Lower leg skin (tissue), 4 donors: ENCODE measurements at places on chromosomes 5 and 9.

DNA sequence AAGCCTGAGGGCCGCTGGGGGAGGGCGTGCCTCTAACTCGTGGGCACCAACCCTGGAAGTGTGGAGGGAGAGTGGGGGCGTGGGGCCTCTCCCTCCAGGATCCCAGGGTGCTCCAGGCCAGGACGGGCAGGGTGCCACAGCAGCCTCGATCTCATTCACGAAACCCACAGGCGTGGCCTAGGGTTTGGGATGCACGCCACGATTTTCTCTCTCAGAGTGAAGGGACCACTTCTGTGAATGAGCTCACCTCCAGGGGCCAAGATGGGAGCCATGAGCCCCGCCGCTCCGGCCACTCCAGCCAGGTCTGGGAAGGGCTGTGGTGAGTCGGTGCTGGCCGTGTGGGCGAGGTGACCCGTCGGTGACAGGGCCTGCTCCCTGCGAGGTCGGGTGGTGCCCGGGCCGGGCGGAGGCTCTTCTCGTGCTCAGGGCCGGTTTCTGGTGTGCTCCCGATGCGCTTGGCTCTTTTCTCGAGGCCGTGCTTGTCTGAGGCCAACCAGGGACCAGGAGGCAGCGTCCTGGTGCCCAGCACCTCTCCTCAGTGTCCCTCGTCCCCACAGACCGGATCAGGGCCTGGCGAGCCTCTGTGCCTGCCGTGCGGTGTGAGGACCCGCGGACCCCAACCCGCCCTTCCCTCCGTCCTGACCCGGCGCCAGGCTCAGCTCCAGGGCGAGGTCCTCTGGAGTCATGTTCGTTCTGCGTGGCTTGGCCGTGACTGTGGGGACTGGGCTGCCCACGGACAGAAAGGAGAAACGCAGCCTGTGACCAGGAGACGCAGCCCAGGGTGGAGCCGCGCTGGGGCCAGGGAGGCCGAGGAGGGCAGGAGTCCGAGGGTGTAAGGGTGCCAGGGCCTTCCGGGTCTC, 31.0 kb downstream of the TPPP start:
- no peak for DNase-seq

- no peak for DNase-seq
These were observed 30.1 kb downstream of the QRFP start for GRCh38 chr9:130866474-130866965.

DNA sequence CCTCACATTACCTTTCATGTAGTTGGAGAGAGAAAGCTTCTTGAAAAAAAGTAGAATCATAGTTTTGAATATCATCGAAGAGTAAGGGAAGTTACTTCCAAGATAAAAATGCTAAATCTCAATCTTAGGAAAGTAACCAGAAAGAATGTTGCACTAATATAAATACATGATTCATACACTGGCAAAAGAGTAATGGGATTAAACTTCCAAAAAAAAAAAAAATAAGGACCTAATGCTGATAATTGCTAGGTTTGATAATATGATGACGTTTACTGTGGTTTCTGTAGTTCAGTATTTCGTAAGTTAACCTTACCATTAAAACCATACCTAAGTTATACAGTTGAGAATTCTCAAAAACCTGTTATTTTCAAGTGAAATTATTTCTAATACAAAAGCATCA, 573.8 kb upstream of the CDH9 start:
- DNase-seq = no peak

DNA sequence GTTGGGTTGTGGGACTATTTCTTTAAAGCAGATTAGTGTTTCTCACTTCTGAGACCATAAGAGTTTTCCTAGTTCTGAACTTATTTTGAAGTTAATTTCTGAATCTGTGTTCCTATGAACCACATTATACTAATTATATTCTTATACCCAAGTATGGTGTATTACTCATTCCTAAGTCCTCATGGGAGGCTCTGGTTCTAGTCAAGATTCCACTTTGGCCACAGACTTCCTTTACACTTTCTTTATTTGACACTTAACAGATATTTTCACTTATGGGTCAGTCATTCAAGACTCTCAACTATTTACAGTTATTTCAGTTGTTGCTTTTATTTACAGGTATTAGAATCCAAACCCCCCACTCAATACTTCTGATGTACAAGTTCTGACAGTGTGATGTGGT, 937.2 kb upstream of the TYRP1 start:
- no peak for DNase-seq

GRCh38 chr9:137053944-137054931, at the start of gene ENTPD2:
TSS of gene ENTPD2 (minus strand) at chr9:137054061. CDS start at chr9:137053997, 64 bp downstream.
- no peak for DNase-seq

GRCh38 chr9:120928483-120929228, 2.1 kb upstream of the TRAF1 start:
- peak; percentile 95 for DNase-seq

DNA sequence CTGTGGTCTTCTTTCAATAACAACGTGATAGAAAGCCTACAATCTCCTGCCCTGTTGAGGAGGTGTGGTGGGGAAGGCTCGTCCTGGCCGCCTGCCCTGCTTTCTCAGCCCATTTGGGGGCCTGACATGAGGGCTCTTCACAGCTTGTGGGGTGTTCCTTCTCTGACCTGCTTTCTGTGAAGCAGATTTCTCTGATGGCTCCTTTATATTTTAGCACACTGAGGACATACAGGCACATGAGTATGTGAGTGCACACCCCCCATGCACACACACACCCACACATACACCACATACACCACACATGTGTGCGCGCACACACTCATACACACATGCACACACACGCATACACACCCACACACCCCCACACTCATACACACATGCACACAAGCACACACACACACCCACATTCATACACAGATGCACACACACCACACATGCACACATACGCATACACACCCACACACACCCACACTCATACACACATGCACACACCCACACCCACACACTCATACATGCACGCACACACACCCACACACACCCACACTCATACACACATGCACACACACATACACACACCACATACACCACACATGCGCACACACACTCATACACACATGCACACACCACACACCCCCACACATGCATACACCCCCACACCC, 117.5 kb downstream of the COL5A1 start:
- DNase-seq = no peak

DNA sequence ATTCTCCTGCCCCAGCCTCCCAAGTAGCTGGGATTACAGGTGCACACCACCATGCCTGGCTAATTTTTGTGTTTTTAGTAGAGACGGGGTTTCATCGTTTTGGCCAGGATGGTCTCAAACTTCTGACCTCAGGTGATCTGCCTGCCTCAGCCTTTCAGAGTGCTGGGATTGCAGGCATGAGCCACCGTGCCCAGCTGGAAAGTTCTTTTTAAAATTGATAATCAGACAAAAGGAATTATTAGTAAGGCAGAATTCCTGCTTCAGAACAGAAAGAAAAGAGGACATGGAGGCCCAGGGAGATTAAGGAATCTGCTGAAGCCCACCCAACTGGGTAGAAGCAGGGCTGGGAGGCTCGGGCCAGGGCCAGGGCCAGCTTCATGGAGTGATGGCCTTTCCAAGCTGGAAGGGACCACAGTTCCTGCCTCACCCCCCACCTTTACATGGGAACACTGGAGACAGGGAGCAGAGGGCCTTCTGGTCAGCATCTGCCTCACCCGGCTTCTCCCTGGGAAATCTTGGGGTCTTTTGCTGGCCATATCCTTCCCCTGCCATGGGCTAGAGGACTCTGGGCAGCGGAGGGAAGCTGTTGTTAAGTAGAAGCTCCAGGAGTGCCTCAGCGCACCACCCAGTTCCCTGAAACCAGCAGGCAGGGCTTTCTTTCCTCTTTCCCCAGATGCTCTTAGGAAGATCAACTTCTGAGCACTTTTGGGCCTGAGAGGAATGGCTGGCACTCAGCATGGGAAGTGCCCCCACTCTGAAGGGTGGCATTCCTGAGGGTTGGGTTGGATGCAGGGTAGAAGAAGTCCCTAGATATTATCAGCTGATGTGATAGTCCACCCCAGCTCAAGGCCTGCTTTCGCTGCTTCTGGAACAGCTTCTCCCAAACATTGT, 70.1 kb downstream of the RGS3 start:
- DNase-seq = peak; percentile 67

DNA sequence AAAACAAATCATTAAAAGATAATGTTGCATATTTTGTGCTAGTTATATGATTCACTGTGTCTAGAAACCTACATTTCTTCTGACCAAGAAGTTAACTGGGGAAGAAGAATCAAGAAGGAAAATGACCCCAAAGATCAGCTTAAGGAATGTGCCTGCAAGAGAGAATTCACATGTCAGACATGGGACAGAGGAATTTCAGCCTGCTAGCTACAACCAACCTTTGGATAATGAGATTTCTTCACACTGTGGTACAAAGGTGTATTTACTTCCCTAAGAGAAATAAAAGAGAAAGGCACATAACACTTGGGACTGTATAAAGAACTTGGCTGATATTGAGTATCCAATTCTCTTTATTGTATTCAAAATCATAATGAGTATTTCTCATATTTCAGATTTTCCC, 39.6 kb upstream of the ELL2 start:
- DNase-seq = no peak

- no peak for DNase-seq
These were observed 58.6 kb downstream of the PTPN3 start for GRCh38 chr9:109439378-109440116.

DNA sequence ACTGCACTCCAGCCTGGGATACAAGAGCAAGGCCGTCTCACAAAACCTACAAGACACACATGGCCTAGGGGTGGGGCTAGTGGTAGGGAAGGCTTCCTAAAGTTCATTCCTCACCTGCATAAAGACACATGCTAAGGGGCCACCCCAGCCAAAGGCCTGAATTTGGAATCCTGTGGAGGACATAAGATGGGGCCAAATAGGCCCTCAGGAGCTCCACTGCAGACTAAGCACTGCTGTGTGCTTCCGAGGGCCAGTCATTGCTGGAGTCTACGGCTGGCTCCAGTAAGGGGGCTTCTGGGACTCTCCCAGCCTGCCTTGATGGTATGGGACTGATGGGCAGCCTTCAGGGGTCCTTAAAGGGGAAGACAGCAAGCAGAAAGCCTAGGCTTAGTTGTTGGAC, 5.7 kb downstream of the NOP16 start:
- DNase-seq = no peak

GRCh38 chr5:17305964-17306725, 88.7 kb downstream of the BASP1 start:
- DNase-seq = no peak

- no peak for DNase-seq
These were observed 29.3 kb downstream of the COL5A1 start for GRCh38 chr9:134670851-134671281.

DNA sequence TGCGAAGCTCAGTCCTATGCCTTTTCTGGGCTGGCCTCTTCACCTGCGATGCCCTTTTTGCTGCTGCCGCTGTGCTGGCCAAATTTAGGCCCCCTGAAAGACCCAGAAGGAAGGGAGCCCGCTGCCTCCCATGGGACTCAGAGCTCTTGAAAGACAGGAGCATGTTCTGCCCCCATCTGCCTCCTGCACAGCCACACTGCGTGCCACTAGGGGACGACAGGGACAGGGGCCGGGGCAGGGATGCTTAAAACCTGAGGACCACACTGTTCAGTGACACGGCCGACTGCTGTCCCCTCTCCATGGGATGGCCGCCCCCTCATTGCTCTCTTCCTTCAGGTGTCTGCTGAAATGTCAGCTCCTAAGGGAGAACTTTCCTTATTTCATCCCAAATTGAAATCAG, 132.4 kb downstream of the ADAMTS2 start:
- DNase-seq = no peak

- DNase-seq = no peak
These were observed 188.8 kb downstream of the COMMD10 start for GRCh38 chr5:116273448-116274242.

DNA sequence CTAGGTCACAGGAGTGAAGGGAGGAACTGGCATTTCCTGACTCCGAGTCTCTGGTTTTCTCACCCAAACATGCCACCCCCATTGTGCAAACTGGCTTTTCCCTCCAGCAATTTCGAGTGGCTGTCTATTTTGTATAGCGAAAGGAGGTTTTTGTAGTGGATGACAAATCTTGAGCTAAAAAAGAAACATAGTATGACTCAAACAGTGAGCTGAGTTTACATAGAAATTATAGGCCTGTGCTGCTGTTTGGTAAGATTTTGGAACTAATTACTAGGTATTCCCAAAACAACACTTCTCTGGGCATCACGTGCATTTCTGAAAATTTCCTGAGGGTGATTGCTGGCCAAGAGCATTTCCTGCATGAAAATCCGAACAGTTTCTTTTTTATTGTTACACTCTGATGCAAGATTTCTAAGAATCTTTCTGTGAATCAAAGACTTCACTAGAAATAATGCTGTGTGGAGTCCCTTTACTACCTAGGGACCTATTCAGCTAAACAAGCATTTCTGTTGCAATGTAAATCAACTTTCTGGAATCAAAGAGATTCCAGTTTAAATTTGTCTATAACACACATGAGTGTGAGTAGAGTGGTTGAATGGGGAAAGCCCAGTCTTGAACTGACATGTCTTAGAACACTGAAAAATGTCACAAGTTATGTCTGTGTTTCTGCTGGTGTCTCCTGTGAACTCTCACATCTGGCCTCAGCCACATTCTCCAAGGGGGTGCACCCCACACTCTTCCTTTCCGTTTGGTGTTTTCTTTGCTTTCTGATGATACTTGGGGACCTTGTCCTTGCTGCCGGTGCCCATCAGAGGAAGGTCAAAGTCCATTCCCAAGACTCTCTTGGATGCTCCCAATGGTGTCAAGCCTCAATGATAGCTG, 33.3 kb upstream of the DAPK1 start:
- peak; percentile 32 for DNase-seq

DNA sequence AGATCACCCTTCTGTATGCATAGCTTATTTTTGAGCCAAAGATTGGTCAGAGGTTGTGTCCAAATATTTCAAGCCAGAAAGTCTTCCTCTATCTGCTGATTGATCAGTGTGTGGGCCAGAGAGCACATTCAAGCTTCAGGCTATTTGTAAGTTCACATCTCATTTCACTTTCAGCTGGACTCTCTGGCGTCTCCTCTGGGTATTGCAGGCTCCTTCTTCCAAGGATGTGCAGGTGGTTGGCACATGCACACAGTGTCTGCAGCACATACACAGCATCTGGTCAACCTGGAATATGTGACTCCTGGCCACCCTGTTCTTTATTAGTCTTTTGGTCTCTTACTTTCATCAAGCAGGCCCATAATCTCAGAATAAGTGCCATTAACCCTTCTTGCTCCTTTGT, 516.1 kb downstream of the ANXA1 start:
- no peak for DNase-seq

GRCh38 chr9:109320331-109320741, 523 bp downstream of the EPB41L4B start:
- DNase-seq = no peak

GRCh38 chr5:79544131-79544530, 30.2 kb upstream of the HOMER1 start:
- no peak for DNase-seq

- no peak for DNase-seq
These were observed 14.4 kb upstream of the TPM2 start for GRCh38 chr9:35703906-35704672.

GRCh38 chr5:115471345-115472063, 73.1 kb downstream of the FEM1C start:
- DNase-seq = peak; percentile 76

DNA sequence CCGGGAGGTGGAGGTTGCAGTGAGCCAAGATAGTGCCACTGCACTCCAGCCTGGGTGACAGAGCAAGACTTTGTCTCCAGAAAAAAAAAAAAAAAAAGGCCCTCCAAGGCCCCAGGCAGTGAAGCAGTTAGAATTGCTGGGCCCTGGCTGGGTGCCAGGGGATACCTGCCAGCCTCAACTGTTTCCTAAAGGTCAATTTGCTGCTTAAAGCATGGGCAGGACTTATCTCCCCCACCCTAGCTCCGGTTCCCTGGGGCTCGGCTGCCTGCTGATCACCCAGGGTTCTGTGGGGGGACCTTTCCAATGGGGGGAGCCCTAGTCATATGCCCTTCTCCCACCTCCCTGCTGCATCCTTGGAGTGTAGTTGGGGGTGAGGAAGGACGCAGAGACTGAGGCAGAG, 25.7 kb downstream of the NCS1 start:
- no peak for DNase-seq

- DNase-seq = peak; percentile 88
These were observed at the start of gene SPARC for GRCh38 chr5:151686674-151687407. TSS of gene SPARC (minus strand) at chr5:151686915. CDS start at chr5:151676188, 10,727 bp downstream.
